ENCODE measurements at places on chromosomes 11 and 22.

- no peak for DNase-seq
Observed at GRCh38 chr11:8063324-8063723, 17.7 kb upstream of the TUB start.

GRCh38 chr22:47129902-47130635, 367.6 kb downstream of the TBC1D22A start:
- DNase-seq: no peak

GRCh38 chr11:74248469-74248868, 63.0 kb downstream of the P4HA3 start:
- no peak for DNase-seq

GRCh38 chr22:36833073-36833472, 16.2 kb upstream of the PVALB start:
- no peak for DNase-seq

DNA sequence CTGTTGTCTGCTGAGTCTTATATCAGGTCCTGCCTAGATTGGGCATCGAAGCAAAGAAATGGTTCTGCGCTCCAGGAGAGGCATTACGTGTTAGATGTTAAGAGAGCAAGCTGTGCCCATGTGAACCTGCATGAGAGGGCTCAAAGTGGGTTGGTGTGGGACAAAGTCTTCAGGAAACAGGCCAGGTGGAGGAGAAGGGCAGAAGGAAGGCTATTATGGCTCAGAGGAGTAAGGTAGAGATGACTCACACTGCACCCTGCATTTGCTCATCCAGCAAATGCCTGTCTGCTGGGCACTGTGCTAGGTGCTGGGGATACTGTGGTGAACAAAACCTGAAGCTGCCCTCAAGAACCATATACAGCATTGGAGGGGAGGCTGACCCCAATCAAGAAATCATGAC, 5.8 kb downstream of the USP35 start:
- no peak for DNase-seq

DNA sequence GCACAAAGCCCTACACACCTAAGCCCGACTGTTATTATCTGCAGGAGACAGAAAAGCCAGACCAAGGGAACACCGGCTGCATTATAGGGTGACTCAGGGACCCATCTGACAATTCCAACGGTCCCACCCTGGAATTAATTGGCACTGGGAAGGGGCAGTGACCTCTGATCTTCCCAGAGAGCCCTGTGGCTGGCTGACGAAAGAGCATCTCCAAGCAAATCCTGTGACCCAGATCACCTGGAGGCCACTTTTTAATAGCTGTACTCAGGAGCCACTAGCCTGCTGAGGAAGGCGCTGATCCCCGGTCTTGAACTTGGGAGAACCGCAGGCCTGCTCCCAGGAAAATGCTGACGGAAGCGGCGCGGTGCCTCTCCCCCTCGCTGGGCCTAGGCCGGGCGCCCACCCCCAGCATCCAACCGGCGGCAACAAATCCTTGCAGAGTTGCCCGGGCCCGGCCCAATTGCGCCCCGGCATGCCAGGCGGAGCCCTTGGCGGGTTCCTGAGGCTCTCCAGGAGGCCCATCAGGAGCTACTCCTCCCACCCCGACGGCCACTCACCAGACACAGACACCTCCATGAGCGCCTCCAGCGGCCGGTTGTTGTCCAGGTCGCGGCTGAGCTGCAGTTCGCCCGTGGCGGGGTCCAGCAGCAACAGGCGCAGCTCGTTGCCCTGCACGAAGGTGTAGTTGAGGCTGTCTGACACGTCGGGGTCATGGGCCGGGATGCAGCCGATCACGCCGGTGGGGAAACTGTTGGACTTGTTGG, 4.2 kb downstream of the CELSR1 start:
- DNase-seq: no peak

GRCh38 chr11:16817351-16817750, 78.9 kb downstream of the C11orf58 start:
- no peak for DNase-seq

- no peak for DNase-seq
Observed at GRCh38 chr11:118634431-118635236, 27.2 kb downstream of the PHLDB1 start.

GRCh38 chr11:77083566-77084245, 16.9 kb downstream of the CAPN5 start:
- DNase-seq: no peak
